H1 (cell line): ENCODE measurements at places on chromosomes 16 and 17. TPM values are rescaled to one million over a fixed set of nuclear protein-coding genes. Genes with fewer than 3 reads are reported as not detected.

DNA sequence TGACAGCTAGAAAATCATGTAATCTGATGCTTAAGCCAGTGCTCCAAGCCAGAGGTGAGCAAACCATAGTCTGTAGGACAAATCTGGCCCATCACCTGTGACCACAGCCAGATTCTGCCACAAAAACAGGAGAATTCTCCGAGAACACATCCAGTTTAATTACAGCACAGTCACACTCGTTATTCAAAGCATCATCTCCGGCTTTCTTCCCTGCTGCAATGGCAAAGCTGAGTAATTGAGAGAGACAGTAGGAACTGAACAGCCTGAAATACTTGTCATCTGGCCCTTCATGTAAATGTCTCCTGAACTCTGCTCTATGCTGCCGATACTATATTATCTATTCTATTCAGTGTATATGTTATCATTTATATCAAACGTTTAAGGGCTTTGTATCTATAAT is 121.4 kb upstream of the FOXF1 start:
- H3K27ac ChIP-seq, result no peak overlapping the region
- H3K27me3 ChIP-seq, result no peaks in the 10 kb centered on the region
- no peaks in the 10 kb centered on the region for H3K4me1 ChIP-seq
- DNase-seq, result no peak

GRCh38 chr17:30429155-30429554 is 48.1 kb upstream of the GOSR1 start:
- H3K27ac ChIP-seq, result no peak overlapping the region
- no peaks in the 10 kb centered on the region for H3K27me3 ChIP-seq
- no peaks in the 10 kb centered on the region for H3K4me1 ChIP-seq
- no peak for DNase-seq

DNA sequence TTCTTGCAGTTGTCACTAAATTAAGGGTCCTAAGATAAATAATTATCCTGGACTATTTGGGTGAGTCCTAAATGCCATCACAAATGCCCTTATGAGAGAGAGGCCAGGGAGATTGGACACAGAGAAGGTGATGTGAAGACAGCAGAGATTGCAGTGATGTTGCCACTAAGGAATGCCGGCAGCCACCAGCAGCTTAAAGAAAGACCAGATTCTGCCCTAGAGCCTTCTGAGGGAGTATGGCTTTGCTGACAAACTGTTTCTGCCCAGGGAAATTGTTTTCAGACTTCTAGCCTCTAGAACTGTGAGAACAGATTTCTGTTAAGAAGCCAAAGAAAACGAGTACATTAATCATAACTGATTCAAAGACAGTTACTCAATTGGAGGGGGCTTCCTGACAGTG is 10.0 kb upstream of the ZNF23 start:
- H3K36me3 ChIP-seq, result peaks cover 2% of the 10 kb centered on the region; the same call in 1 of the 2 replicates
- H3K27ac ChIP-seq, result no peak overlapping the region
- DNase-seq, result no peak
- H3K27me3 ChIP-seq, result no peaks in the 10 kb centered on the region
- H3K4me1 ChIP-seq, result no peaks in the 10 kb centered on the region
- no peak overlapping the region for H3K4me3 ChIP-seq

GRCh38 chr17:16155536-16155935 is 59.8 kb downstream of the NCOR1 start:
- peaks cover 2% of the 10 kb centered on the region; the same call in 1 of the 2 replicates for H3K36me3 ChIP-seq
- DNase-seq, result no peak
- H3K27me3 ChIP-seq, result no peaks in the 10 kb centered on the region
- no peak overlapping the region for H3K4me3 ChIP-seq
- no peaks in the 10 kb centered on the region for H3K4me1 ChIP-seq

DNA sequence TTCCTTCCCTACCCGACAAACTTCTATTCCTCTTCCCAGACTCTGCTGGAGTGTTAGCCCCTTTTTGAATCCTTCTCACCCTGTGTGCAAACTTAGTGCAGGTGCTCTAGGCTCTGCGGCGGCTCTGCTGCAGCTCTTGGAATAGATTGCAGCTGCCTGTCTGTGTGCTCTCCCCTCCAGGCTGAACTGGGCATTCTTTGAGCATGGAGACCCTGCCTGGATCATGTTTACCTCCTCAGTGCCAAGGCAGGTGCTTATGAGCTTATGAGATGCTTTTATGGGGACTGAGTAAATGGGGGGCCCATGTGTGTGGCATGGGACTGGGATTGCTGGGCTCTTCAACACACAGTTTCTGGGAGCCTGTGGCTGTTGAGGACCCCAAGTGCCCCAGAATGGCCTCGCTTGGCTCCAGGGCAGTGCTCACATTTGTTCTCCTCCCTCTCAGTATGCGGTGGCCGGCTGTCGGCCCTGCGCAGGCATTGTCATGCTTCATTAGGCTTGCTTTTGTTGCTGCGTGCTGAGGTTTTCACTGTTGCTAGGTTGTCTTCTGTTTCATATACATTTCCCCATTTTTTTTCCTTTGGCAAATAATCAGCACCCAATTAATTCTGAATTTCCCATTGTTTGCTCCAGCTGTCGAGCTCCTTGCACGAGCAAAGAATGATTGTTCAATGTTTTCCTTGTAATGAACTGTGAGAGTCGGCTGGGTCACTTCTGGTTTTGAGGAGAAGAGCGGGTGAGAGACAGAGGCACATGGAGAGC is 185.5 kb upstream of the NLRP1 start:
- H3K36me3 ChIP-seq, result no peaks in the 10 kb centered on the region
- no peak for DNase-seq
- no peaks in the 10 kb centered on the region; the same call in 1 of the 2 replicates for H3K27me3 ChIP-seq
- H3K4me1 ChIP-seq, result peaks cover 6% of the 10 kb centered on the region

DNA sequence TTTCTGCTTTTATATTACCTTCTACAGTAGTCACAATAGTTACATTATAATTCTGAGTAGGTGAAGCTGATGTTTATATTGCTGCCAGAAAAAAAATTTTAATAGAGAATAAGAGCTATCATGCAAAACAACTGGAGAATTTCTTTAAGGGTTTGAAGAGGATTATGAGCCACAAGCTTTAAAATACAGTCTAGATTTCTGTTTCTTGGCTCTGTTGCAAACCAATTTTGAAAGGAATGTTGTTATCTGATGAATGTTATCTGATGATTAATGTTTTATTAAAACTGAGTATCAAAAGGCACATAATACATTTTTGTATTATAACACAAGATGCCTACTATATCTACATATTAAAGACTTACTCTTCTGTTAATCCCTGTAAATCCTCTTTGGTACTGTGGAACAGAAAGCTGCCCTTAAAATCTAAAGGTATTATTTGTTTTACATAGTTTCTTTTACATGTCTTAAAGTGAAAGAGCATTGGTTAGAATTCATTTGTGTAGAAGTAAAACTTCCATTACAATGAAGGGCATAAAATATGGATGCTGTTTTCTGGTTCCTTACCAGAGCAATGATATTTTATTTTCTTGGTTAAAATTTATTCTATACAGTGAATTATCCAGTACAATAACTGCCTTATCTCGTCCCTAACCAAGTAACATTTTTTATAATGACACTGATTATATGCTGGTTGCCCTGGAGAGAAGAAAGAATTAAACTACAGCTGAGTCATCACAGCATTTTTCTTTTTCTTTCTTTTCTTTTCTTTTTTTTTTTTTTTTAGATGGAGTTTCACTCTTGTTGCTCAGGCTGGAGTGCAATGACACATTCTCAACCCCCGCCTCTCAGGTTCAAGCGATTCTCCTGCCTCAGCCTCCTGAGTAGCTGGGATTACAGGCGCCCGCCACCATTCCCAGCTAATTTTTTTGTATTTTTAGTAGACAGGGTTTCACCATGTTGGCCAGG is 205.7 kb downstream of the TANC2 start:
- no peaks in the 10 kb centered on the region for H3K27me3 ChIP-seq
- H3K36me3 ChIP-seq, result no peaks in the 10 kb centered on the region
- no peak overlapping the region for H3K27ac ChIP-seq
- no peaks in the 10 kb centered on the region for H3K4me1 ChIP-seq
- no peak for DNase-seq

DNA sequence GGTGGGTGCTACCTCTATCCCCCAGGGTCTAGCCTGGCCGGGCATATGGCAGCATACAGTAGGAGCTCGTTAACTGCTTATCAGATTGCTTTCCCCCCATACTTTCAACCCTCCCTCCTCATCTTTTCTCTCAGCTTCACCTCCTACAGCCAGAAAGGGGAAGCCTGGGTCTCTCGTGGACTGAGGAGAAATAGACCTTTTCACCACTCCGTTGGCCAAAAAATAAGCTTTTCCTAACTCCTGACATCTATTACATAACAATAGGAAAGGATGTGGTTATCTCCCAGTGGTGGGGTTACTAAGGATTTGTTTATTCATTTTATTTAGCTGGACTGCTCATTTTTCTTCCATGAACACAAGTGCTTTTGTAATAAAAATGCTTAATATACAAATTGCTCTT is 9.0 kb upstream of the CXCL16 start:
- H3K36me3 ChIP-seq, result no peaks in the 10 kb centered on the region
- no peak overlapping the region for H3K27ac ChIP-seq
- DNase-seq, result no peak
- H3K4me3 ChIP-seq, result no peak overlapping the region
- peaks cover 1% of the 10 kb centered on the region for H3K4me1 ChIP-seq

DNA sequence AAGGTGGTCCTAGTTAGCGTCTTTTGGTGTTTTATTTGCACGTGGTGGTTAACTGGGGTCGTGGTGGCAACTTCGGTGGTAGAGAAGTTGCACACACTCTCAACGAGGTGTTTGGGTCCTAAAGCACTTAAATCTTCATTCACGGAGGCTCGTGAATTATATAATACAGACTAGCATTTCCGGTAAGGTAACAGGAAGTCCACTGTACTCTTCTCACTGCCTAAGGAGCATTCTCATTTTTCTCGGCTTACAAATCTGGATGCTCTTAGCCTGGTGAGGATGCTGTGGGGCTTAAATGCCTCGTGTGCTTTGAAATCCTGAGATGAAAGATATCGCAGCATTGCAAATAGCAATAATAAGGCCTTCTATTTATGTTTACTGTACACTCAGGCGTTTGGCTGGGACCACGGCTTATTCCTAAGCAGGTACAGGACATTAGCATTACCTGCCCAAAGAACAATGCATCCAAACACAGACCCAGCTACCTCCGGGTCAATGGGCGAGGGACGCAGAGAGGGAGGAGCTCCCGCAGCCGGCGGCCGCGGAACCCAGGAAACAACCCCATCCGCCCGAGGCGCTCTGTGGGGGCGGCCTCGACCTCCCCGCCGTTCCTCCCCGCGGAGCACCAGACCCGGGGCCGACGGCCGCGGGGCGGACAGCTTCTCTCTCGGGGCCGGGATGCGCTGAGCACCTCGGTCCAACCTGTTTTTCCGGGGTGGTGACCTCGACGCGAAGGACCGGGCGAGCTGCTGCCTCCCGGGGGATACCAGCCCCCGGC is 856 bp downstream of the DNAJA2 start:
- H3K27ac ChIP-seq, result peak overlapping the region; percentile 90
- no peaks in the 10 kb centered on the region for H3K27me3 ChIP-seq
- H3K36me3 ChIP-seq, result peaks cover 11% of the 10 kb centered on the region; the same call in 1 of the 2 replicates

- H3K27me3 ChIP-seq, result no peaks in the 10 kb centered on the region
- DNase-seq, result no peak
- H3K4me1 ChIP-seq, result no peaks in the 10 kb centered on the region
- H3K27ac ChIP-seq, result no peak overlapping the region
These were observed 19.6 kb upstream of the KANSL1 start for GRCh38 chr17:46212634-46213435.

- no peaks in the 10 kb centered on the region for H3K27me3 ChIP-seq
- H3K4me3 ChIP-seq, result no peak overlapping the region
- H3K4me1 ChIP-seq, result peaks cover 4% of the 10 kb centered on the region; the same call in 1 of the 2 replicates
- DNase-seq, result no peak
- H3K27ac ChIP-seq, result no peak overlapping the region
These were observed 23.7 kb downstream of the YPEL2 start for GRCh38 chr17:59355030-59355701.

GRCh38 chr17:42407289-42407836 is 15.7 kb downstream of the CAVIN1 start:
- no peak overlapping the region for H3K4me3 ChIP-seq
- H3K27me3 ChIP-seq, result no peaks in the 10 kb centered on the region

- peaks cover 4% of the 10 kb centered on the region for H3K4me1 ChIP-seq
- 0 out of 2 replicates have a peak, but pooled peaks cover 3% of the 10 kb centered on the region for H3K27me3 ChIP-seq
- H3K36me3 ChIP-seq, result no peaks in the 10 kb centered on the region
These were observed 24.8 kb upstream of the MAP3K14 start for GRCh38 chr17:45341533-45342158.

GRCh38 chr16:31110106-31111034 is 2.2 kb downstream of the BCKDK start:
- peaks cover 14% of the 10 kb centered on the region for H3K36me3 ChIP-seq
- H3K27me3 ChIP-seq, result no peaks in the 10 kb centered on the region
- H3K4me1 ChIP-seq, result 0 out of 2 replicates have a peak, but pooled peaks cover 5% of the 10 kb centered on the region
- H3K4me3 ChIP-seq, result no peak overlapping the region

HAP1 gene
- total RNA-seq, result 3.6 and 3.8 TPM in 2 replicates

FOXL1 gene
- 0.29 TPM in 1 of 2 replicates, not detected in the other for total RNA-seq

PSME3 gene
- 223 and 224 TPM in 2 replicates for total RNA-seq
